Activated T-helper 2 cell treated with anti-CD3 and anti-CD28 coated beads, Interferon-gamma antibody, Interleukin-2, Interleukin-4, amounts not matched to agents 10 μg/mL and 5 μg/mL and 100 μg/mL, durations not matched to agents 14 hours and 24 hours and 36 hours (primary cell): ENCODE measurements at places on chromosomes 7 and 10.

- DNase-seq: no peak
Measured at GRCh38 chr7:136251826-136252225, 274.7 kb upstream of the MTPN start.

- DNase-seq: no peak
Measured at GRCh38 chr7:157153260-157153659, 14.5 kb downstream of the UBE3C start.

GRCh38 chr7:137546671-137547070, 203.1 kb upstream of the PTN start:
- no peak for DNase-seq

DNA sequence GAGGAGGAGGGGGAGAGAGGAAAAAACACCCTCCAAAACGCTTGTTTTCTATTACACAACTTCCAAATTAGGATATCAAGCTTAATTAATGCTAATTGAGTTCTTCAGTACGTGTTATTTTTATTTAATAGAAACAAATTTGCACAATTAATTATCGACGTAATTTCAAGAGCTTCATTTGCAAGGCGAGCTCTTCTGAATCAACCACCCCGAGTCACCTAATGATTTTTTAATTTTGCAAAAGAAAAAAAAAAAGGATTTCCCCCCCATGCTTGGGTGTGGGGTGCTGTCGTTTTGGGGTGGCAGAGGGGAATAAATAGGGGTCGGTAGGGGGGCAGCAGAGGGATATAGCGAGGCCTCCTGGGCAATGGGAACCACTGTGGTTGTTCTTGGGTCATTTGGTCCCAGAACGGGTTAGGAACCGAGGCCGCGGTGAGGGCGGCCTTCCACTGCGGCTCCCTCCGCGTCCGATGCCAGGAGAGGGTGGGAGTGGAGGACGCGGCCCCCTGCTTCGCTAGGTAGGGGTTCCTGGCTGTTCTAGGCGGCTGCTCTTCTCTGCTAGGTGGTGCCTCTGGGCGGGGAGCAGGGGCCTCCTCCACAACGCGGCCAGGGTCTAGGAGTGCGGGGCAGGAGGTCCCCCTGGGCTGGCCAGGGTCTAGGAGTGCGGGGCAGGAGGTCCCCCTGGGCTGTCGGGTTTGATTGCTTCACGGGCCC, 7.3 kb downstream of the UNCX start:
- no peak for DNase-seq

DNA sequence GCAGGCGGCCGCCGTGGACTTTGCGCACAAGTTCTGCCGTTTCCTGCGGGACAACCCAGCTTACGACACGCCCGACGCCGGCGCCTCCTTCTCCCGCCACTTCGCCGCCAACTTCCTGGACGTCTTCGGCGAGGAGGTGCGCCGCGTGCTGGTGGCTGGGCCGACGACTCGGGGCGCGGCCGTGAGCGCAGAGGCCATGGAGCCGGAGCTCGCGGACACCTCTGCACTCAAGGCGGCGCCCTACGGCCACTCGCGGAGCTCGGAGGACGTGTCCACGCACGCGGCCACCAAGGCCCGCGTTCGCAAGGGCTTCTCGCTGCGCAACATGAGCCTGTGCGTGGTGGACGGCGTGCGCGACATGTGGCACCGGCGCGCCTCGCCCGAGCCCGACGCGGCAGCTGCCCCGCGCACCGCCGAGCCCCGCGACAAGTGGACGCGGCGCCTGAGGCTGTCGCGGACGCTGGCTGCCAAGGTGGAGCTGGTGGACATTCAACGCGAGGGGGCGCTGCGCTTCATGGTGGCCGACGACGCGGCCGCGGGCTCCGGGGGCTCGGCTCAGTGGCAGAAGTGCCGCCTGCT, 14.1 kb downstream of the SH2B2 start:
- DNase-seq: no peak

- no peak for DNase-seq
Measured at GRCh38 chr10:22133749-22134624, 83.8 kb downstream of the EBLN1 start.

- no peak for DNase-seq
Measured at GRCh38 chr7:106602062-106602461, 58.9 kb downstream of the CCDC71L start.
